Activated CD4-positive, alpha-beta T cell treated with anti-CD3 and anti-CD28 coated beads, Interleukin-2, amount 50 U/mL, for 48 hours (primary cell): ENCODE measurements at places on chromosomes 13 and 19.

DNA sequence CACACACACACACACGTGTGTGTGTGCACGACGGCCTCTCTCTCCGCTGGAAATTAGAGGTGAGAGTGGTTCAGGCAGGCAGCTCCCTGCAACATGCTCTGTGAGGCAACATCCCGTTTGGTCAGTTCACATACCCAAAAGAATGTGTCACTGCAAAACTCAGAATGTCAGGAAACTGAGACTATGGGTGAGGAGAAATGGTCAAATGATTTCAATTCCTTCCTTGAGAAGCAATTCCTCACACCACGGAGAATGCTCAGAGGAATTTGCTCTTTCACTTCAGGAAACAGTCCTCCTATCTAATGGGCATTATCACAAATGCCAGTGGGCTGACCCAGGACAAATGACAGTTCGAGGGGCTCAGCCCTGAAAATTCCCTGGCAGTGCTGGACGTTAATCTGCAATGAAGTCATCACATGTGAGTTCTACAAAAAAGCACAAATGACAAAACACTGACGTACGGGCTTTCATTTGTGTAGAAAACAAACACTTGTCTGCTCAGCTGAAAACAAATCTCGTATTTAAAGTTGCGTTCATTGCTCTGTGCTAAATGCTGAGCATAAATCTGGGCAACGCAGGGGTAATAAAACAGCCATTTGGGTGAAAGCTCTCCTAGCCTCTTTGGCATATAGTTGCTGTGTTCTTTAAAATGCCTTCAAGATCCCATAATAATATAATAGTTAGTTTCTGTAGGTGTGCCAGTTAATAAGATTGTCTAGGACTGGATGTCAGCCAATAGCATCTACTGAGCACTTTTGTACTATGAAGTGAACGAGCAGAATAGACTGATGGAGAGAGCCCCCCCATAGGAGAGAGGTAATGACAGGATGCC is 18.6 kb upstream of the LATS2 start:
- no peak for DNase-seq

DNA sequence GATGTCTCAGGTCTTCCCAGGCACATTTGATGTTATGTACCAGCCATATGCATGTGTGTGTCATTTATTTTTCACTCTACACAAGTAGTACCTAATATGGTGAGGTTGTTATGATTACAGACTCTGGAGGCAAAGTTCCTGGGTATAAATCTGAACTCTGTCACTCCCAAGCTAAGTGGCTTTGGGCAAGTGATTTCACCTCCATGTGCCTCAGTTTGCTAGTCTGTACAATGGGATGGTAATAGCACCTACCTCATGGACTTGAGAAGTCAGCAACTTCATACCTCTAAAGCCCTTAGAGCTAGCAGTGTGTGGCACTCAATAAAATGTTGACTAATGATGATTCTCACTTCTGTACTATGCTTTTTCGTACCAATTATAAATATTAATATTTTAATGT is 3.9 kb upstream of the CATSPERG start:
- DNase-seq, result no peak

DNA sequence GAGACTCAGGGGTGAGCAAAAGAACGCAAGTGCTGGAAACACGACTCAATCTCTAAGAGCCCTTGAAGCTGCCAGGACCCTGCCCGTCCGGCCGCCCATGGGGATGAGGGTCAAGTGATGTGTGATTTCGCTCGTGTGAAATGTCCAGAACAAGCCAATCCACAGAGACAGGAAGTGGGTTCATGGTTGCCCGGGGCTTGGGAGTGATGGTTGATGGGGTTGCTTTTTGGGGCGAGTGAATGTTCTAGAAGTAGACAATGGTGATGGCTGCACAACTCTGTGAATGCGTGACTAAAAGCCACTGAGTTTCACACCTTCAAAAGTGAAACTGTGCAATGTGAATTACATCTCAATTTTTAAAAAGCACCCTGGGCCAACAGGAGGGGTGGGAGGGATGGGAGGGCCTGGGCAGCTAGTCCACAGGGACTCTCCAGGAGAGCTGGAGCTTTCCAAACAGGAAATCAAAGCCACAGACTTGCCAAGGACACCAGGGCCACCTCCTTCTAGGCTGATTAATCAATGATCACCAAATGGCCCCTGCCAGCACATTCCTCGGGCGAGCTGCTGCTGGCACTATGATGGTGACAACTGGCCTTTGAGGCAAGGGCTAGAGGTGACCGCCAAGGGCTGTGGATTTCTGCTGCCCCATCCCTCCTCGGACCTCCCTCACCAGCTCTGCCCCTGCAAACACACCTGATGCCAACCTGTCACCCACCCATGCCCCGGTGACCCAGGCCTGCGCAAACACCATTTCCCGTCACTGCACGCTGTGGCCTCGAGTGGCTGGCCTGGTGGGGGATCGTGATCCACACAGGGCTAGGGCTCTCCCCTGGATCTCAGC is 14.0 kb downstream of the DPP9 start:
- DNase-seq, result no peak

- no peak for DNase-seq
Measured at GRCh38 chr13:84136582-84136981, 254.3 kb upstream of the SLITRK1 start.

DNA sequence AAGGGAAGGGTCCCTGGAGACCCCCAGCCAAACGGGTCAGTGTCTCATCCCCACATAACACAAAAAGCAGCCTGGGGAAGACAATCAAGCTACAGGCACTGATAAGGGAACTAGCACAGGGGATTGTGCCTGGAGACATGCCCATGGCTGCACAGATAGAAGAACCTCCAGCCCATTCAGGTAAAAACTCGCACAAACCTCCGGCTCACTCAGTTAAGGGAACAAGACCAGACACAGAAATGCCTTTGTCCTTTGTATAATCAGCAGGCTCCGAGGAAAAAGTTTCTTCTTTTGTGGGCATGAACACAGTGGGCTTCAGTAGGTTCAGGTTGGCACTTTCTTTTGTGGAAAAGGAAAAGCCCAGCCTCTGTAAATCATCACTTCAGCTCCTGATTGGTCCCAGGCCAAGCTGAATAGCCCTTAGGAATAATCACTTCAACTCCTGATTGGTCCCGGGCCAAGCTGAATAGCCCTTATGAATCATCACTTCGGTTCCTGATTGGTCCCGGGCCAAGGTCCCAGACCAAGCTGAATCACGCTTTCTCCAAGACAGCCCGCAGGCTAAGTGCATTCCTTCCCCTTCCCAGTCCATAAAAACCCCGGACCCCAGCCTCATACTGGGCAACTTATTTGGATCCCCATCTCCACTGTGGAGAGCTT is 5.0 kb upstream of the ZNF230 start:
- DNase-seq, result no peak

- DNase-seq, result no peak
Measured at GRCh38 chr13:37595162-37595561, 3.4 kb downstream of the POSTN start.

GRCh38 chr13:46609052-46609451 is 56.1 kb downstream of the LRCH1 start:
- no peak for DNase-seq

DNA sequence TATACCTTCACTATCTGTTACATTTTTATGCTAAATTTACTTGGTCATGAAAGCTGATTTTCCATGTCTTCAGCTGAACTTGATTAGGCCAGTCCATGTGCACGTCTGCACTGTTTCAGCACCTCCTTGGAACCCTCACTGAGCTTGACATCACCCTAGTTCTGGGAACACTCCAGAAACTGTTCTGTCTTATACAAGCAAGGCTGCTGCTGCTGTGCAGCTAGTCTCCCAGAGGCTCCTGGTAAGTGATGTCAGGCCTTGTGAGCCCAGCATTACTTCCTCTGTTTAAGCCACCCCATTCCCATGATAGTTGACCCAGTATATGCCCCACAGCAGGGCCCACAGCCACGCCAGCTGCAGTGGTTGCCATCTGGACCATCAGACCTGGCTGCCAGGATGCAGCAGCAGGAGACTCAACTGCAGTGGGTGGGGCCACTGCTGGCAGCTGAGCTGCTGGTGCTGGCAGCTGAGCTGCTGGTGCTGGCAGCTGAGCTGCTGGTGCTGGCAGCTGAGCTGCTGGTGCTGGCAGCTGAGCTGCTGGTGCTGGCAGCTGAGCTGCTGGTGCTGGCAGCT is 90.5 kb upstream of the AKAP11 start:
- no peak for DNase-seq

DNA sequence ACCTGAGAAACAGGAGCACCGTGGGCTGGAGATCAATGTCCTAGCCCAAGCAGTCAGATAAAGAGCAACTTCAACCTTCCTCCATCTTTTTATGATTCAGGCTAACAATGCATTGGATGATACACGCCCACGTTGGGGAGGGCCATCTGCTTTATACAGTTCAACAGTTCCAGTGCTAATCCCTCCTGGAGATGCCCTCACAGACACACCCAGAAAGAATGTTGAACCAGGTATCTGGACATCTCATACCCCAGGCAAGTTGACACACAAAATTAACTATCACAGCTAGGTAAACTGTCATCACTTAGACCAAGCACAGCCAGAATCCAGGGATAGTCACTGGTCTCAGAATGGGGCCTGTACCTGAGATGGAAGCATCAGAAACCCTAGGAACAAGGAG is 20.6 kb upstream of the SERPINE3 start:
- no peak for DNase-seq

- no peak for DNase-seq
Measured at GRCh38 chr13:97076898-97077297, 82.6 kb upstream of the OXGR1 start.

- DNase-seq, result peak; percentile 38
Measured at GRCh38 chr19:19552798-19553197, 14.7 kb downstream of the CILP2 start.

GRCh38 chr19:43555185-43555770 is 20.0 kb downstream of the XRCC1 start:
- peak; percentile 89 for DNase-seq

GRCh38 chr13:113044391-113045114 is 61.0 kb upstream of the F7 start:
- no peak for DNase-seq

GRCh38 chr19:29645911-29646310 is 19.4 kb upstream of the PLEKHF1 start:
- DNase-seq, result peak; percentile 19

DNA sequence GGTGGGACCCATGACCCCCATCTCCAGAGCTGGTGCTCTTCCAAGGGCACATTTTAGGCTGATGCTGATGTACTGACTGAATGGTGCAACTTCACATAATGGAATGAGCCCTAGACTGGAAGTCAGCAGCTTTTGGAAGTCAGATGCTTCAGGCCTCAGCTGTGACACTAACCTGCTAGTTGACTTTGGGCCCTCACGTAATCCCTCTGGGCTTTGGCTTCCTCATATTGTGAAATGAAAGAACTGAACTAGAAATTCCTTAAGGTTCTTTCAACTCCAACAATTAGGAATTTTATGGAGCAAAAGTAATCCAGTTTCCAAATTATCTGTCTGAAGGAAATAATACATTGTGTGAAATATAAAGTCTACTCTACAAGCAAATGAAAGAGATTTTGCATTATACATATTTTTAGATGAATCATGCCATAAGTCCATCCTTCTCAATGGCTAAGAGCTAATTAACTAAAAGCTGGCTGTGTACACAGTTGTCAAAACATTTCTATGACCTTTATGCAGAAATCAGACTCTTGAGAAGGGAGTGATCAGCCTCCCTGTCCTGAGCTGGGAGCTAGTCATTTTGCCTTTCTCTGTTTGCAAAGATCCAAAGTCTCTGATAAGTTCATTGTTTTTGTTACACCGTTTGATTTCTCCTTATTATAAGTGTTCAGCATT is 204.2 kb downstream of the DCLK1 start:
- DNase-seq, result no peak

- DNase-seq, result no peak
Measured at GRCh38 chr19:32749361-32749760, 29.8 kb downstream of the TDRD12 start.

GRCh38 chr13:106709522-106709921 is 141.6 kb upstream of the ARGLU1 start:
- no peak for DNase-seq
